ENCODE measurements at places on chromosomes 5 and 9.

- DNase-seq, result no peak
These were observed 318.0 kb downstream of the ADAMTS6 start for GRCh38 chr5:65163698-65164097.

- no peak for DNase-seq
These were observed 267.0 kb upstream of the NUDT12 start for GRCh38 chr5:103829585-103829984.

GRCh38 chr9:72315510-72316311 lies 49.3 kb downstream of the ZFAND5 start:
- no peak for DNase-seq

- no peak for DNase-seq
These were observed 12.8 kb upstream of the RXRA start for GRCh38 chr9:134313470-134313869.

- no peak for DNase-seq
These were observed 52.7 kb upstream of the TJP2 start for GRCh38 chr9:69121155-69122081.

DNA sequence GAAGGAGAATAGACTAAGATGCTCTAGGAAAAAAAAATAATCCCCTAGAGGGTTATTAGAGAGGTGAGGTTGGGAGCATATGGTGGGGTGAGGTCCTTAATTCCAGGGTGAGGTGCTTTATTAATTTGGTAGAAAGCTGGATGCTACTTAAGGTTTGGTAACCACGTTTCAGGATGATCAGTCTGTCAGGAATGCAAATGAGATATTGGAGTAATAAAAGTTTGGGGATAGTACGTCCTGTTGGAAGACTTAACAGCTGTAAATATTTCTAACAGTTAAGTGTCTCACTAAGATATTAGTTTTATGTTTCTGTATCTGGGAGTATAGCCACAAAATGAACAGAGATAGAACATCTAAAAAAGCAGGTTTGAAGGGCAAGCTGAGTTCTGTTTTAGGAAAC lies 578.9 kb downstream of the CETN3 start:
- no peak for DNase-seq

GRCh38 chr5:42894057-42894456 lies 82.4 kb upstream of the SELENOP start:
- DNase-seq, result no peak

- no peak for DNase-seq
These were observed 62.7 kb downstream of the HAPLN1 start for GRCh38 chr5:83657807-83658525.

GRCh38 chr9:105418588-105419500 lies 29.0 kb upstream of the FSD1L start:
- no peak for DNase-seq

GRCh38 chr5:43215073-43215631 lies 23.1 kb downstream of the NIM1K start:
- DNase-seq, result no peak

DNA sequence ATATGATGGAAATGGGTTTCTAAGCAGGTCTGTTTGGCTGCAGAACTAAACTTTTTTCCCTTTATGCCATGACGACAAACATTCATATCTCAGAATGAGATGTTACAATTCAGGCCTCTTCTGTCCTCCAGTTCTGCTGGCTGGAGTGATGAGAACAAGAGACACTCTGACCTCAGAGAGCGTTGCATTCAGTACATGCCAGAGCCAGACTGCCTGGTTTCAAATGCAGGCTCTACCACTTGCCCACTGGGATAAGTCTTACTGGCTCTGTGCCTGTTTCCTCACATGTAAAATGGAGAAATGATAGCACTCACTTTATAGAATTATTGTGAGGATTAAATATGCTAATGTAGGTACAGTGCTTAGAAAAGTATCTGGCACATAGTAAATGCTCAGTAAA lies 24.8 kb upstream of the TOMM5 start:
- DNase-seq, result no peak

DNA sequence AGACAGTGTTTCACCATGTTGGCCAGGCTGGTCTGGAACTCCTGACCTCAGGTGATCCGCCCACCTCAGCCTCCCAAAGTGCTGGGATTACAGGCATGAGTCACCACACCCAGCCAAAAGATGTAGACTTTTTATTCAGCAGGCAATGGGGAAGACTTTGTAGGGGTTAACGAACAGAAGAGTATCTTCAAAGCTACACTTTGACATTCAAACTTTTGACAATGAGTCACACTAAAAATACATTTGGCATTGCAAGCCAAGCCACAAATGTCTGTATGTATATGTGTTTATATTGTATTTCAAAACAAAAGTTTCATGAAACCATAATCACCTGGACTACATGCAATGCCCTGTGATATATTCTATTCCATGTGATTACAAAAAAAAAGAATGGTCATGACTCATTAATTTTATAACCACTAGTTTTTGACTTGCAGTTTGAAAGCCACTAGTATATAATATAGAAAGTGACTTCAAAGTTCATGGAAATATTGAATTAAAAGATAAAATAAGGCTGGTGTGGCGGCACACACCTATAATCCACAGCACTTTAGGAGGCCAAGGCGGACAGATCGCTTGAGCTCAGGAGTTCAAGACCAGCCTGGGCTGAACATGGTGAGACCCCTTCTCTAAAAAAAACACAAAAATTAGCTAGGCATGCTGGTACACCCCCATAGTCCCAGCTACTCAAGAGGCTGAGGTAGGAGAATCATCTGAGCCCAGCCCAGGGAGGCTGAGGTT lies 8.3 kb downstream of the DIMT1 start:
- DNase-seq, result no peak

- DNase-seq, result no peak
These were observed 168.4 kb upstream of the SMIM23 start for GRCh38 chr5:171617266-171617665.

DNA sequence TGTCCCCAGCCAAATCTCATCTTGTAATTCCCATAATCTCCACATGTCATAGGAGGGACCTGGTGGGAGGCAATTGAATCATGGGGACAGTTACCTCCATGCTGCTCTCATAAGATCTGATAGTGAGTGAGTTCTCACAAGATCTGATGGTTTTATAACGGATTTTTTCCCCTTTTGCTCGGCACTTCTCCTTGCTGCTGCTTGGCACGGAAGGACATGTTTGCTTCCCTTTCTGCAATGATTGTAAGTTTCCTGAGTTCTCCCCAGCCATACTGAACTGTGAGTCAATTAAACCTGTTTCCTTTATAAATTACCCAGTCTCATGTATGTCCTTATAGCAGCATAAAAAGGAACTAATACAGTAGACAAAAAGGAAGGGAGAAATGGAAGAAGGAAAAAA lies 76.7 kb upstream of the CCNG1 start:
- DNase-seq, result no peak

DNA sequence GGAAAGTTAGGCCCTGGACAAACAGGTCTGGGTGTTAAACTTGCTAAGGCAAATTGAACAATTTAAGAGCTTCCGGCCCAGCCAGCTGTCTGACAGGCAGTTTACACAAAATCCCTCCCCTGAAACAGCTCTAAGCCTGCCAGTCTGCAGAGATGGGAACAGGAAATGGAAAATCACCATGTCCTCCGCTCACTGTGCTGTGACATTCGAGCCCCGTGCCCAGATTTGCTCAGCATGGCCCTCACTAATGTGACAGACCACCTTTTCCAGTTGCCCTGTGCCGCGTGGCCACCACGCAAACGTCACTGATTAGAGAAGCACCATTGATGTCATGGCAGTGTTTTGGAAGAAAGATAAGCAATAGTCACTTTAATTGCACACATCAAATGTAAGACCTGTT lies 41.0 kb downstream of the CCNJL start:
- DNase-seq, result no peak
